ENCODE measurements at places on chromosomes 7 and 10. TPM values are rescaled to one million over a fixed set of nuclear protein-coding genes. Genes with fewer than 3 reads are reported as not detected.

DNA sequence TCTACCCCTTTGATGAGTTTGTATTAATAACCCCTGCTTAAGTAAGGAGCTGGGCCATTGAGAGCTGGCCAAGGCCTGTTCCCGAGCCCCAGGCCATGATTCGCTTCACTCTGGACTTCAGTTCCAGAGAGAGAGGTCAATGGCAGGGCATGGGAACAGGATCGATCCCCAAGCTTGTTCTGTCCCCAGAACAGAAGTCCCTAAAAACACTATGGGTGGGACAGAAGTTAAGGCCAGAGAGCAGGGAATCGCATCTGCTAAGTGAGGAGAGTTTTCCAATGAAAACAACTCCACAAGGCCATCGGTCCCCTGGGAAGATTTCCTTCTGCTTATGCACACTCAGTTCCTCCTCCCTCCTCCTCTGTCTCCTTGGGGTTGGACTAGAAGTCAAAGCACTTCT is 159.6 kb downstream of the LSM5 start:
- DNase-seq: no peak

DNA sequence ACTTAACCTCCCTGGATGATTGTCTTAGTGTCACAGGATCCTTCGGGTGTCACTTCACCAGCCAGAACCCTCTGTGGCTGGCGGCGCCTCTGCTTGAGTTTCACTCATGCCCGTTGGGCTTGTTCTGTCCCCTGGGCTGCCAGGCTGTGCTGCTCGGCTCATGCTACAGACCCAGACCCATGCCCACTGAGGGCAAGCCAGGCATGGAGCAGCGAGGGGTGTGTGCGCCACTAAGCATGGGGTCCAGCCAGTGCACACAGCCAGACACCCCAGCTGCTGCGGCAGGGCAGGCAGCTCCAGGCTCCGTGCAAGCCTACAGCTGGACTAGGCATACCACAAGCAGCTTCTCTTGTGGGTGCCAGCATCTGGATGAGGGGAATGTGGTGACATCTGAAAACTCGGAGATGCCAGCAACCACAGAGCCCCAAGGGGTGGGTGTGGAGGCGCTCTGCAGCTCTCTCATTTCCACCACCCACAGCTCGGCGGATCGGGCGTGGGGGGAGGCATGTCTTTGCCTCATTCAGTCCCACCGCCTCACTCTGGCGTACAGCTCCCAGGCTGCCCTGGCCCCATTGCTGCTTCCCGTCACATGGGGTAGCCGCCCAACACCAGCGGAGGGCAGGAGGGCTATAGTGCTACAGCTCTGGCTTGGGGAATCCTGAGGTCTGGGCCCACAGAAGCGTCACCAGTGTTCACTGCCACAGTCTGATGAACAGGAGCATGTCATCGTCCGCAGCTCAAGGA is 269.6 kb upstream of the LRGUK start:
- no peak for DNase-seq

GRCh38 chr10:119205894-119206602 is 1.3 kb upstream of the GRK5 start:
- DNase-seq: no peak

DNA sequence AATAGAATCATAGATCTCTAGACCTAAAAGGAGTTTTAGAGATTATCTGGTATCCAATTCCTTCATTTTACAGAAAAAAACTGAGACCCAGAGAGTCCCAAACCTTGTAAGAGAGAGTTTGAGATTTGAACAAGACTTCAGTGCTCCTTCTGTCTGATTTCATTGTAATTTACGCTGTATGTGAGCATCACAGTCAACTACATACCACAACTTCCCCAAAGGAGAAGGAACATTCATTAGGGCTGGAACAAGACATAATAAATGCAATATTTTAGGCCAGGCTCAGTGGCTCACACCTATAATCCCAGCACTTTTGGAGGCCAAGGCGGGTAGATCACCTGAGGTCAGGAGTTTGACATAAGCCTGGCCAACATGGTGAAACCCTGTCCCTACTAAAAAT is 17.3 kb upstream of the PRKAR2B start:
- no peak for DNase-seq

- no peak for DNase-seq
These were observed 61.9 kb downstream of the TMEM26 start for GRCh38 chr10:61391281-61391680.

- DNase-seq: peak; percentile 77
These were observed 141.9 kb upstream of the MKI67 start for GRCh38 chr10:128268015-128268722.

DNA sequence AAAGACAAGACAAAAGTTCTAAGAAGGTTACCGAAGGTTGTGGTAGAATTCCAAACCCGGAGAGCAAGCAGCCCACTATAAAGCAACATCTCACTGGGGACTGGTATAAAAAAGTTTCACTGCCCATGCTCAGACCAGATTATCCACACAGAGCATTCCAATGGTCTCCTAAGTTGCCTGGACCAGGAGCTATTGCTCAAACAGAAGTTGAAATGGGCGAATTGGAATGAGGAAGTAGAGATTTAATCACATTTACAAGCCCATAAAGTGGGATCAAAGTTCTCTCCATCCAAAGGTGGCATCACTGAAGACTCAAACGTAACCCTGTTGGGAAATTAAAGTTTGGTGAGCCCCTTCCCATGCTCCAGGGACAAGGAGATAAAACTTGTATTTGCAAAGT is 19.8 kb downstream of the OR2F1 start:
- DNase-seq: no peak

MINDY4 gene
- 12.3 TPM for polyA plus RNA-seq

DNA sequence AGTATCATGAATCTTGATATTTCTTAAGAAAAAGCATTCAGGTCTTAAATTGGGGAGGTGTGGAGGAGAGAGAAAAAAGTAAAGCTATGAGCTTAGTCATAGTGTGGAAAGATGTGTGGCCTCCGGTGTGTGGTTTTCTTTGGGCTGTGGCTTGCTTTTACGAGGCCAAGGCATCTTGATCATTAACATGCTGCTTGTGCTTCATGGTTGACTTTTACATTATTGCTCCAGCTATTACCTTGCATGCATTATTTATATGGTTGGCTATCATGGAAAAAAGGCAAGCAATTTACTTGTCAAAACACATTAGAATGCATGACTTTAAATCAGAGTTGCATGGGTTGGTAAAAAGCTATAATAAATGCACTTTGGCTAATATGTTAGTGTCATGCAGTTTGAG is 300.7 kb upstream of the ADARB2 start:
- no peak for DNase-seq

GRCh38 chr10:124494046-124494807 is 32.6 kb downstream of the LHPP start:
- DNase-seq: no peak

DNA sequence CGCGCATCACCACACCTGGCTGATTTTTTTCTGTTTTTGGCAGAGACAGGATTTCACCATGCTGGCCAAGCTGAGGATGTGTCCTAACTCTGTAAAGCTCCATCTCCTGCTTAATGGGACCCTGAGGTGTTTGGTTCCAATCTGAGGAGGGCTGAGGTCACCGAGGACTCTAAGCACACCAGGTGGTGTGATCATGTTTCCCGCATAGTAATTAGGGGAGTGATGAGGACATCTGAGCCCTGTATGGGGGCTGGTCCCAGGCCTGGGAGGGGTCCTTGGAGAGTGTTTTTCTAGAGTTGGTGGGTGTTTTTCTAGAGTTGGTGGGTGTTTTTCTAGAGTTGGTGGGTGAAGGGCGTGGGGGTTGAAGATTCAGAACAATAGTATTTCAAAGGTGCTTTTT is 3.0 kb upstream of the ABHD11 start:
- no peak for DNase-seq

GRCh38 chr7:87027900-87028299 is 31.6 kb downstream of the ELAPOR2 start:
- DNase-seq: no peak

- no peak for DNase-seq
These were observed 114.3 kb upstream of the YAE1 start for GRCh38 chr7:39451901-39452300.

AKR1C4 gene
- not detected for polyA plus RNA-seq

C7orf33 gene
- polyA plus RNA-seq: not detected

- DNase-seq: no peak
These were observed 4.7 kb downstream of the FXYD4 start for GRCh38 chr10:43376046-43376635.

- DNase-seq: peak; percentile 45
These were observed 58.7 kb upstream of the NANOS1 start for GRCh38 chr10:118970770-118971169.
